NCI-H2029 treated with DMSO at 0.1 percent for 48 hours (cell line): ENCODE measurements at places on chromosomes 16 and 17.

GRCh38 chr17:72380120-72380519 lies 259.3 kb downstream of the SOX9 start:
- DNase-seq = no peak

DNA sequence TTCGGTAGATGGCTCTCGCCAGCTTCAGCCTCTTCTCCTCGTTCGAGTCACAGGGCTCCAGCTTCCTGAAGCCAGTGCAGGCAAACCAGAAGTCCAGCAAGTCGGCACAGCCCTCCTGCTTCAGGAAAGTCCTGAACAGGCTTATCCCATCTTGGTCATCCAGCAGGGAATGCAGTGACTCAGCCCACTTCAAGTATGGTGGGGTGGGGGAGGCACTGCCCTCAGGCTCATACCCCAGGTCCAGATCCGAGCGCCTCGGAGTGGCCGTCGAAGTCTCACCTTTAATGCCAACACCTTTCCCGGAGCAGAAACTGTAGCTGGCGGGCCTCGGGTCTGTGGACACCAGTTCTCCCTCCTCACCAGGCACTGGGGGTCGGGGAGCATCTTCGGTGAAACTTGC lies 5.9 kb downstream of the AXIN1 start:
- no peak for DNase-seq

- no peak for DNase-seq
Measured at GRCh38 chr17:42386777-42387657, 1.2 kb downstream of the STAT3 start.

DNA sequence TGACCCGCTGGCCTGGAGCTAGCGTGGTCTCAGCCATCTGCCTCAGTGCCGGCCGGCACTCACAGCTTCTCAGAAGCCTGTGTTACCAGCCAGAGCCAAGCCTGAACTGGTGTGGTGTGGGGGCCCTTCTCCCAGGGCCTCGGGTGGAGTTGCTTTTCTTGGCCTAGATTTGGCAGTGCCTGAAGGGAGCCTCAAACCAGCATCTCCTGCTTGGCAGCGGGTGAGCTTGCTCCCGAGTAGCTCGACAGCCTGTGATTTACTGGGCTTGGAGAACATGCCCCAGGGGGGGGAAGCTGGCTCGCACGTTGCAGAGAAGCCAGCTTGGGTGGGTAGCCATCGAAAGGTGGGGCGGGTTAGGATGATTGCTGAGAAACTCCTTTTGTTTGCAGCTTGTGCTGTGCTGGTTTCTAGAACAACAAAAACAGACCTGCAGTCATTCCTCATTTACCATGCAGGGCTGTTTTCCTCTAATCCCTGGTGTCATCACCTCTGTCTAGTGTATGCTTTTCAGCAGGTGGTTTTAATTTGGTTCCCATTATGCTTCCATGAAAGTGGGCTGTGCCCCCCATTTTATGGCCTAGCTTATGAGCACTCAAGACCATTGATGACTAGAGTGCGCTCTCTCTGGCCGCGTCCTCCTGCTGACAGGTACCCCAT lies 42.2 kb downstream of the TBCD start:
- no peak for DNase-seq

GRCh38 chr17:48584223-48584741 lies 5.8 kb downstream of the HOXB3 start:
- peak; percentile 48 for DNase-seq

DNA sequence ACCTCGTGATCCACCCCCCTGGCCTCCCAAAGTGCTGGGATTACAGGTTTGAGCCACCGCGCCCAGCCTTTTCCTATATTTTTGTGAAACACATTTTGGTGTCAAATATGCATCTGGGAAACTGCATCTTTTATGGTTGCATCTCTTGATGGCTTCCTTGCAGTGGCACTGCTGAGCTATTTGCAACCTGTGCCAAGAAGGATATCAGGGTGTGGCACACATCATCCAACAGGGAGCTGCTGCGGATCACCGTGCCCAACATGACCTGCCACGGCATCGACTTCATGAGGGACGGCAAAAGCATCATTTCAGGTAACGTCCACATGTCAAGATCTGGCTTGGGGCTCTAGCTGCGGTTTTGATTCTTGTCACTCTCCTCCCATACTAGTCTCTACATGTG lies 16.8 kb upstream of the USP43 start:
- no peak for DNase-seq

DNA sequence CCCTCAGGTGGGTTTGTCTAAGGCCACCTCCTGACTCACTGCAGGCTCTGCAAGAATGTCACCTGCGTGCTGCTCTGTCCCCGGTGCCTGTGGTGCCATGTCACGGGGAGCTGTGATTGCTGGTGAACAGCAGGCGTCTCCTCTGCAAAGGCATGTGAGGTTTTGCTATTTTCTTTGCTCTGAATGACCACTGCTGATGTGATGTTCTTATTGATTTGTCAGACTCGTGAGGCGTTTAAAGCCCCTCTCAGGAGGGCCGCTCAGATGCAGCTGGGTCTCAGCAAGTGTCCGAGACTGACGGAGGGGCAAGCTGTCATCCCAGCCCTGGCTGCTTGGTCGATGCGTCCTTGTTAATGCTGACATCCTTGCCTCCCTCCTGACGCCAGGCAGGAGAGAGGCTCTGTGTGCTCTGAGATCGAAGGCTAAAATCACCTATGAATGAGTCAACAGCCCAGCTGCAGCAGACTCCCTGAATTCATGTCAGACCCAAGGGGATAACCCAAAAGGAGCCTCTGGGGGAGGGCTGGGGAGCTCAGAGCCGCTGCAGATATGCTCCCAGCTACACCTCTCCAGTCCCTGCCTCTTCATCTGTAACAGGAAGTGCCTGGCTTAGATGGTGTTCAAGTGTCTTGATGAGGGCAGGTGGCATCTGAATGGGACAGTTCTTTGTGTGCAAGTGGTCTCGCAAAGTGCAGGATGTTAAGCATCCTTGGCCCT lies 11.8 kb upstream of the PEMT start:
- peak; percentile 66 for DNase-seq

DNA sequence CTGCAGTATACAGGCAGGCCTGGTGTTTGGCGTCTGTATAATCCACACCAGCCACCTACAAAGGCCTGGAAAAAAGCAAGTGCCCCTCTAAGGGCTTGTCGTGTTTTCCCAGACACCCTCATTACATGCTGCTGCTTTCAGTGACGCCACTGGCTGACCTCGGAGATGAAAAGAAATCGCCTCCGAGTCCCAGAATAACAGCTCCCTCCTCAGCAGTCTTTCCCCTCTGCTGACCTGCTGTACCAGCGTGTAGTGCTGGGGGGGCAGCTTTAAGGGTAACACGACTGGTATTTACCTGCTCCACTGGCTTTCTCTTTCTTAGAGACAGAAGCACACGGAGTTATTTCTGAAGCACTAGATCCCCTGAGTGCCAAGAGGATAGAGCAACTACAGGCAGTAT lies 296.8 kb downstream of the GRIN2A start:
- no peak for DNase-seq

- no peak for DNase-seq
Measured at GRCh38 chr17:78818932-78819331, 21.7 kb downstream of the USP36 start.

DNA sequence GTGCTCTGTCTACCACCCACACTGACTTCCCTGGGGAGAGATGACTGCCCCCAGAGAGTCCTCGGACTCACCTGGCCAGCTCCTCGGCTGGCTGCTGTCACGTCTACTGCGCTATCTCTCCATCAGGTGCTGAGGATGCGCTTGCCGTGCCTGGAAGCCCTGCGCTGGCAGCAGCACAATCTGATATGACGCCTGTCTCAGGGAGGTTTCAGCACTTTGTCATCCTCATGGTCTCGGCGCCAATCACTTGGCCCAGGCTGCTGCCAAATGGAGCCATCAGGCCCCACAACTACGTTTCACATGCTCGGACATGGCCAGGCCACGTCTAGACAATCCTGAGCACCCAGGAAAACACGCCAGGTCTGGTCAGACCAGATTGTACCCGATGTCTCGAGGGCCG lies 46.7 kb downstream of the FOXL1 start:
- DNase-seq = no peak

DNA sequence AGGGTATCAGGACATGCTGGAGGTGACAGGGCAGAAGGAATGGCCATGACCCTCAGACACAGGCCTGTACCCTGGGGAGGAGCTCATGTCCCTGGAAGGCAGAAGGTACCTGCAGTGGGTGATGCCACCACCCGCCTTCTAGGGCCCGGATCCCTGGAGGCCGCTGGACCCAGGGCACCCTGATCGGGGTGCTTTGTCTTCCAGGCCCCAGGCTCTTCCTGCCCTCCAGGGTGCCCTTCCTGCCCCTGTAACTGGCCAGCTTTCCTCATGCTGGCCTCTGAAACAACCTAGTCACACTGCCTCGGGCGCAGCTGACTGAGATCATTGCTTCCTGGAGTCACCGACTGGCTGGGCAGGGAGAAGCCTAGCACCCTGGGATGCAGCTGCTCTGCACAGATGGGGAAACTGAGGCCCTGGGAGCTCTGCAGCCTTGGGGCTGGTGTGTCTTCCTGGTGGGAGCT lies 5.8 kb downstream of the ADCY7 start:
- no peak for DNase-seq

GRCh38 chr17:4345581-4346252 lies 20.8 kb downstream of the UBE2G1 start:
- DNase-seq = no peak

GRCh38 chr17:42783062-42783790 lies 2.8 kb downstream of the WNK4 start:
- no peak for DNase-seq

DNA sequence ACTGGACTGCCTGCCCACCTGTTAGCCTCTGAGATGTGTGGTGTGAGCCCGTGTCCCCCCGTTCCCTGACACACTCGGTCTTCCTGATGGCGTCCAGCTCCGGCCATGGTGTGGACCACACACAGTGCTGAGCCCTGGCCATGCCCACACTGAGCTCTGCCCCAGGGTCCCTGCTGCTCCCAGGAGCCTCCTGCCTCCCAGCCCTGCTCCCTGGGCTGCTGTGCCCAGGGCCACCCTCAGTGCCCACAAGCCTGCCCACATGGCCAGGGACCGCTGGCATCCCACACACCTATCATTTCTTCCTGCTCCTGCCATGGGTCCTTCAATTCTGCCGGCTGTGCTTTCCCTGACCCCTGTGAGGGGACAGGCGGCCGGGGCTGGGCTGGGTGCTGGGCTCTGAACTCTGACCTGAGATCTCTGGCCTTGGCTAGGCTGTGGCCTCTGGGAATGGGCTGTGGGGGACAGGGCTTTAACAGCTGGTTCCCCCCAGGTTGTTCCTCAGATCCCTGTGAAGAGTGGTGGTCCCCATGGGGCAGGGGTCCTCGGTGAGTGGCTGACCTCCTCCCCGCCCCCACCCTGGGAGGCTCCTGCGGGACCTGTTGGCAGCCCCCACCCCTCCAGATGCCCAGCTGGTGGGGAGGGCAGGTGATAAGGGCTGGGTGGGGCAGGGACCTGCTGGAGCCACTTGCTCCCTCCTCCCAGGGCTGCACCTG lies 4.0 kb downstream of the CEMP1 start:
- no peak for DNase-seq

GRCh38 chr17:65340401-65340800 lies 203.2 kb downstream of the RGS9 start:
- DNase-seq = no peak

DNA sequence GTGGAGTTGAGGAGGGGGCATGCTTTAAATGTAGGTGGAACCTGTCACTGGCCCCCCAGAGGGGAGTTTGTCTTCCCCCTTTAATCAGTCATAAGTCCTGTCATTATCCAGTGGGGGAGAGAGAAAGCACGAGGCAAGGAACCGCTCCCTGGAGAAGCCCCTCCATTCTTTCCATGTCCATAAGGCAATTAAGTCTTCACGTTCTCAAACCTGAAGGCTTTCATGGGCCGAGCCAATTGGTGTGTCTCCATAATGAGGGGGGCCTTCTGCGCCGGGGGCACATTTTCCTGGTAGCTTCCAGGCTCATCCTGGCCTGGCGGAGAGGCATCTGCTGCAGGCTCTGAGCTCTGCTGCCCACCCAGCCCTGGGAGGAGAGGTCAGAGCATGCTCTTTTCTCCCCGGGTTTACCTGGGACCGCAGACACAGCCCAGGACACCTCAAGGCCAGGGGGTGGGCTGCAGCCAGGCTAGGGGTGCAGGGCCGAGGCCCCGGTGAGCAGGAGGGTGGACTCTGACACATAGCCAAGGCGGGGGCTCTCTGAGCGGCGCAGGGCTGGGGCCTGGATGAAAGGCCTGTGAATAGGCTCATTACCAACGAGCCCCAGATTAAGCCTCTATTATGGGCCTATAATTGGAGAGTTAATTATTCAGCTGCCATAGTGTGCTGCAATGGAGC lies 42.5 kb downstream of the C16orf78 start:
- DNase-seq = no peak

- no peak for DNase-seq
Measured at GRCh38 chr17:47279062-47279801, 25.6 kb downstream of the ITGB3 start.

DNA sequence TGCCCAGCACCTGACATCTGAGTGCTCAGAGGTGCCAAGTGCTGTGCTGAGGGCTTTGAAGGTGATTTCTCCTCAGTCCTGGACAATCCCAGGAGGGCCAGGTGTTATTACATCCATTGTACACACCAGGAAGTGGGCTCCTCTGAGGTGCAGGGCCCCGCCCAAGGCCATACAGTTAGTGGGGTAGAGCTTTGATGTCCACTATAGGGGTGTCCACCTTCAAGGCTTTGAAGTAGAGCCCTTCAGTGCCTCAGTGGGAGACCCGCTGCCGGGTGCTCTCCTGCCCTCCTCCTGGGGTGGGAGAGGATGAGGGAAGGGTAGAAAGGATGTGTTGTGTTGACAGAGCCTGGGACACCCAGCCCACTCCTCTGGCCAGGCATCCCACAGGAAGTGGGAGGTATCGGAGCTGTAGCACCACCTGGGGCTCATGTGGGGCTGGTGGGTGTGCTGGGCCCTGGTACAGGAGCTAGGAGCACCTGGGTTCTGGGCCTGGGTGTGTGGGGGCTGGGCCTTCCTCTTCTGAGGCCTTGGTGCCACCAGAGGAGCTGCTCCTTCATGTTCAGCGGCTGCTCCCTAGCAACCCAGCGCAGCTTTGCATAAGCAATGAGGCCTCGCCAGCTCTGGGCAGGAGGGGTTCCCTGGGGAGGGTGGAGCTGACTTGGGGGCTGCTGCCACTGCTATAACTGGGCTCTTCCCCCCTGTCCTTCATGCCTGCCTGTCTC lies 7.4 kb downstream of the LASP1 start:
- DNase-seq = no peak

GRCh38 chr17:69913616-69914015 lies 161.4 kb upstream of the KCNJ16 start:
- DNase-seq = no peak
